NAMALWA (cell line): ENCODE measurements at places on chromosomes 4 and X.

- DNase-seq = no peak
Observed at GRCh38 chr4:1203026-1203616, 30.7 kb upstream of the SPON2 start.

- no peak for DNase-seq
Observed at GRCh38 chr4:1338752-1339414, 8.1 kb upstream of the UVSSA start.

GRCh38 chr4:15901007-15901406, 37.5 kb downstream of the FGFBP1 start:
- no peak for DNase-seq

DNA sequence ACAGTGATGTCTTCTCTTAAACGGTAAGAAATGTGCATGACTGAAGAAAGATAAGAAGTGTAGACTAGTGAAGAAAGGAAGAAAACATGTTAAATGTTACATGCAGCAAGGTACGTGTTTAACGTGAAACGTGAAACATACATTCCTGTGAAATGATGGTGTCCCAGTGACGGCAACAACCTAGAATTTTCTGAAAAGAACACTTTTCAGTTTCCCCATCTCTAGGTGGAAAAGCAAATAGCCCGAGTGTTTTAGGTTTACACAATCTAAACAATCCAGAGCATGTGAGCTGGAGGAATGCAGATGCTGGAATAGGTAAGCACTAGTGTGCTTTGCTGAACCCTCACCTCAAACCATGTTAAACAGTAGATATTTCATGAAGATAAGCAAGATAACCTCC, 60.7 kb downstream of the CLNK start:
- DNase-seq = no peak

- no peak for DNase-seq
Observed at GRCh38 chr4:108814326-108814725, 51.5 kb upstream of the ETNPPL start.

- DNase-seq = no peak
Observed at GRCh38 chrX:134569306-134569705, 89.0 kb downstream of the PLAC1 start.

DNA sequence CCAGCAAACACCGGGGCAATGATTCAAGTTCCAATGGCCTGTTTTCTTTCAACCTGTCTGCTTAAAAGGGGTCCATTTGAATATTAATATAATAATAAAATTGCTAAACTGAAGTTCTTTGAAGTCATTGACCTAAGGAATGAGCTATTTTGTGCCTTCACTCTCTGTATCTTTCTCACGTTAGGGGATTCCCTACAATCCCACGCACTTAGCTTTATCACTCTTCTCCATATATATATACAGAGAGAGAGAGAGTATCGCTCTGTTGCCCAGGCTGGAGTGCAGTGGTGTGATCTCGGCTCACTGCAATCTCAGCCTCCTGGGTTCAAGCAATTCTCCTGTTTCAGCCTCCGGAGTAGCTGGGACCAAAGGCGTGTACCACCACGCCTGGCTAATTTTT, 83.9 kb upstream of the NWD2 start:
- no peak for DNase-seq

DNA sequence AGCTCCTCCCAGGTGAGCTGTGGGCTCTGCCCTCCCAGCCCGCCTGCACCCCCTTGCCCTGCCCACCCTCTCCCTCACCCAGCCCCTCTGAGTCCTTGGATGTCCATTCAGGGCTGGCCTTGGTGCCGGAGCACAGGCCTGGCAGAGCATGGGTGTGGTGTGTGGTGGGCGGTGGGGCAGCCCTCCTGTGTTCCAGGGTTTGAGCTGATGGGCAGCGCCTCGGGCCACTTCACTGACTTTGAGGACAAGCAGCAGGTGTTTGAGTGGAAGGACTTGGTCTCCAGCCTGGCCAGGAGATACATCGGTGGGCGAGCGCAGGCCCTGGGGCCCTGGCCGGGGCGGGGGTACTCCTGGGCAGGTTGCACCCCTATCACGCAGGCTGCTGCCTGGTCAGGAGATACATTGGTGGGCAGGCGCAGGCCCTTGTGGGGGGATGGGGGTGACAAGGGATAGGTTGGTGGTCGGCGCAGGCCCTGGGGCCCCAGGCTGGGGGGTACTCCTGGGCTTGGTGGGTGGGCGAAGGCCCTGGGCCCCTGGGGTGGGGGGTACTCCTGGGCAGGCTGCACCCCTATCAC, 7.6 kb upstream of the SLC26A1 start:
- no peak for DNase-seq

DNA sequence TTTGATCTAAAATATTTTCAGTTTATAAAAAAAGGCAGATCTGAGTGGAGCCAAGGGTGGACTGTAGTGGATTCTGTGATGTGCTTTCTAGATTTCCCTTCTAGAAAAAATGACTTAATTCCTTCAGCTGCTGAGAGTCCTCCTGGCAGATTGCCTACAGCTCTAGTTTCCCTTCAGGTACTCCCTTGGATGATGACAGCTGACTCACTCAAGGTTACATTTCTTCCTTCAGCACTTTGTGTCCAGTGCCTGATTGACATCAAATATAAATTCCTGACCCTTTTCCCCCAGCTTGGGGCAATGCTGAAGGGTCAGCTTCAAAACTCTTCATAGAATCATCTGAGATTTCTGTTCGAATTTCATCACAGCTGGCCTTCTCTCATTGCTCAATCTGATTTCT, 161.7 kb downstream of the EMCN start:
- no peak for DNase-seq

GRCh38 chrX:63186137-63186536, 165.0 kb downstream of the SPIN4 start:
- peak; percentile 2 for DNase-seq

- DNase-seq = no peak
Observed at GRCh38 chrX:154082396-154083125, 15.0 kb downstream of the MECP2 start.

GRCh38 chrX:120499301-120500072, 30.4 kb upstream of the LAMP2 start:
- no peak for DNase-seq

DNA sequence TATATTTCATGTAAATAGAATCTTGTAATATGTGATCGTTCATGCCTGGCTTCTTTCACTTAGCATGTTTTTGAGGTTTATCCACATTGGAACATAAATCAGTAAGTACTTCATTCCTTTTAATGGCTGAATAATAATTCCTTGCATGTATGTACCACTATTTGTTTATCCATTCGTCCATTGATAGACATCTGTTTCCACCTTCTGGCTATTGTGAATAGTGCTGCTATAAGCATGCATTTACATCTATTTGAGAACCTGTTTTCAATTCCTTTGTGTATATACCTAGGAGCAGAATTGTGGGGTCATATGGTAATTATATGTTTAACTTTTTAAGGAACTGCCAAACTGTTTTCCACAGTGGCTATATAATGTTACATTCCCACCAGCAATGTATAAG, 356.7 kb upstream of the DIPK2B start:
- DNase-seq = peak; percentile 0

DNA sequence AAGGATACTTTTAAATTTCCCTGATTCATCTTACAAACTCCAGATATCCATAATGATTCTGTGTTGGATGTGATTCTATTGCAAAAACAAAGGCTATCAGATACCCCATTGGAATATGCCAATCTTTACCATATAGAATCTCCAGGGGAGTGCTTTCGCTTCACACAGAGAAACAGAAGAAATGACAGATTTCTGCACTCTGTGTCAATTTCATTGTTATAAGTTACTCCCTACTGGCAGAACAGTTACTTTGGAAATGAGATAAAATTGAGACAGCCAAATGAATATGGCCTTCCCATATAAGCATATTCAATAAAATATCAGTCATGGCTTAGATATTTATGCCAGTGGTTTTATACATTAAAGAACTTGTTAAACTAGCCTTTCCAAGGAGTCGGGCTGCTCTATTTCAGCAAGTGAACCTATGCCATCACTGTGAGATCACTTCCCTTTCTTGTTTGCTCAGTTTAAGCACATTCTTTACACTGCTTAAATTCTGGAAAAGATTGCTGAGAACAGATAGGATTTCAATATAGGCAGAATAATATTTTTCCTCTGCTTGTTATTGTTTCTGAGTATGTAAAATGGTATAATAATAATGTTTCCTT, 127.5 kb upstream of the ANXA10 start:
- no peak for DNase-seq
